ENCODE measurements at places on chromosomes 13 and 19.

DNA sequence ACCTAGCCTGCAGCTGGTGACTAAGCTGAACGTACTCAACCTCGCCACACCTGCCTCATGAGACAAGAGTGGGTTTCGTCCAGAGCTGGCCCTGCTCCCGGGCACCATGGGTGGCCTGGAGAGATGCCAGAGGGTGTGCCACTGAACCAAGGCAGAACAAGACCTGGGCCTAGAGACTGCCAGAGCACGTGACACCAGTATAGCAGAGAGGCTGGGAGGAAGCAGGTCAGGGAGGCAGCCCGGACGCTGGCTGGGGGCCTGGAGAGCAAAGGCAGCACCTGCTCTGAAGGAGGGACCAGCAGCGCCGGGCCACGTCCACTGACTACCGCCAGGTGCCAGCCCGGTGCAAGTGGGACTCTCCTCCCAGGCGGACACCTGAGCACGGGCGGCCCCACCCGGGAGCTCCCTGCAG is 7.3 kb upstream of the C13orf46 start:
- no peak for DNase-seq

DNA sequence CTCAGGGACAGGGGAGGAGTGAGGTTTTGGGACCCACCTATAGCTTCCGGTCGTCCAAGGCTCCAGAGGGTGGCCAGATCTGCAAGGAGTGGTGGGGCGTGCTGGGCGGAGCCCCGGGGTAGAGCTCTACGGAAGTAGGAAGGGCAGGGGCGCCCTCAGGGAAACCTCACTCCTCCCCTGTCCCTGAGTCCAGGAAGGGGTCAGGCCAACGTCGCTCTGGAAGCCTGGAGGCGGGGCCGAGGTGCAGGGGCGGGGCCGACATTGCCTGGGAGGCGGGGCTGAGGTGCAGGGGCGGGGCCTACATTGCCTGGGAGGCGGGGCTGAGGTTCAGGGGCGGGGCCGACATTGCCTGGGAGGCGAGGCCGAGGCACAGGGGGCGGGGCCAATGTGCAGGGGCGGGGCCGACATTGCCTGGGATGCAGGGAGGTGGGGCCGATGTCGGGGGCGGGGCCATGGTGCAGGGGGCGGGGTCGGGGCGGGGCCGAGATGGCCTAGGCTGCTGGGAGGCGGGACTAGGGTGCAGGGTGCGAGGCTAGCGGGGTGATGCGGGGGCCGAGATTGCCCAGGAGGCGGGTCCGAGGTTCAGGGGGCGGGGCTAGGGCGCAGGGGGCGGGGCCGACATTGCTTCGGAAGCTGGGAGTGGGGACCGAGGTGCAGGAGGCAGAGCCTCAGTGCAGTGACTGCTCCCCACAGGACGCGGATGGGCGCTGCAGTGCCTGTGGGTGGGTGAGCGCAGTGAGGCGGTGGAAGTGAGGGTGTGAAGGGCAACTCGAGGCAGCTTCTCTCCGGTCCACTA is 4.9 kb upstream of the PALM start:
- DNase-seq, result peak; percentile 72

DNA sequence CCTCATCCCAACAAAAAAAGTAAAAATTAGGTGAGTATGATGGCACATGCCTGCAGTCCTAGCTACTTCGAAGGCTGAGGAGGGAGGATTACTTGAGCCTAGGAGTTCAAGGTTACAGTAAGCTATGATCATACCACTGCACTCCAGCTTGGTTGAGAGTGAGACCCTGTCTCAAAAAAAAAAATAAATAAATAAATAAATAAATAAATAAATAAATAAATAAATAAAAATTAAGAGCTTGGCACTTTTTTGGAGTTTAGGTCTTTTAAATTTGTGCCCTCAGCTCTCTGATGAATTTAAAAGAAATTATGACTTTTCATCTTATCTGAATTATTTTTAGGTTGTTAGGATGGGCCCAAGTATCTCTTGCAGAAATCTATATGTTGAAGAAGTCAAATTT is 8.9 kb downstream of the ZNF420 start:
- DNase-seq, result no peak

- no peak for DNase-seq
Measured at GRCh38 chr13:43232144-43232872, 208.9 kb downstream of the DNAJC15 start.

DNA sequence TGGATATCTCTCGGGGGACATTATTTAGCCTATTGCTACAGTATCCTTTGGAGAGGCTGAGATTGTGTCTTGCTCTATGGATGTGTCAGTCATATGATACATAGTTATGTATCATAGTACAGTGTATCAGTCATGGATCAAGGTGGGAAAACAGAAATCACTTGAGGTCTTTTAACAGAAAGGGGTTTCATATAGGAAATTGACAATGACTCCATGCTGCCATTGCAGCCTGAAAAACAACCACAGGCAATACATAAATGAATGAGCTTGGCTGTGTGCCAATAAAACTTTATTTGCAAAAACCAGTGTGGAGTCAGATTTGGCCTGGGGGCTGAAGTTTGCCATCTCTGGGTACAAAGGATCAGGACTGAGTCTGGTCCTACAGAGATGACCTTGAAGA is 35.4 kb downstream of the COLGALT1 start:
- no peak for DNase-seq

GRCh38 chr19:31332096-31332495 is 17.1 kb downstream of the TSHZ3 start:
- no peak for DNase-seq

DNA sequence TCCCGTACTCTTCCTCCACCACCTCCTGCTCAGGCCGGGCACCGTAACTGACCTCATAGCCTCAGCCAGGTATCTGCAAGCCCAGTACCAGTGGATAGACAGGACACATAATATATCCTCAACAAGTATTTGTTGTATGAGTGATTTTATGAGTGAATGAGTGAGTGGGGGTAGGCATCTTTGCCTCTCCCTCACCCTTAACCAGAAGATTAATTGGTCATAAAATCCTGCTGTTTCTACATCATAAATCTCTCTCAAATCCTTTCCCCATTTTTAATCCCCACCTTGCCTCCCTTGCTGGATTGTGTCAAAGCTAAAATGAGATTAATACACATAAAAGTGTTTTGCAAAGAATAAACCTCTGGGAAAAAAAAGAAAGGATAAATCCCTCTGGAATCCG is 44.4 kb upstream of the HMGB1 start:
- DNase-seq, result no peak

DNA sequence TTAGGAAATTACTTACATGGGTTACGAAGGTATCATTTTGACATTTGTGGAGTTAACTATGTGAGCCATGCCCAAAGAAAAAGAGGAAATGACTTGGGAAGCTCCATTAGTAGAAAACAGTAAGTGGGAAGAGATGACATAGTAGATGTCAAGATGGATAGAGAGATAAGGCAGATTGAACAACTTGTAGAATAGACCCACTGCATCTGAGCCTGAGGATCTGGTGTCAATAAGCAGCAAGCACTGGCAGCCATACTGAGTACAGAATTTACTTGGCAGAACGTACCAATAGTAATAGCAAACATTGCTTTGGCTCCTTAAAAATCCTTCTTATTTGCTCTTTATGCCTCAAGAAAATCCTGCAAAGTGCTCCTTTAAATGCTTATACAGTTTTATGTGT is 203.8 kb downstream of the GPC6 start:
- no peak for DNase-seq

DNA sequence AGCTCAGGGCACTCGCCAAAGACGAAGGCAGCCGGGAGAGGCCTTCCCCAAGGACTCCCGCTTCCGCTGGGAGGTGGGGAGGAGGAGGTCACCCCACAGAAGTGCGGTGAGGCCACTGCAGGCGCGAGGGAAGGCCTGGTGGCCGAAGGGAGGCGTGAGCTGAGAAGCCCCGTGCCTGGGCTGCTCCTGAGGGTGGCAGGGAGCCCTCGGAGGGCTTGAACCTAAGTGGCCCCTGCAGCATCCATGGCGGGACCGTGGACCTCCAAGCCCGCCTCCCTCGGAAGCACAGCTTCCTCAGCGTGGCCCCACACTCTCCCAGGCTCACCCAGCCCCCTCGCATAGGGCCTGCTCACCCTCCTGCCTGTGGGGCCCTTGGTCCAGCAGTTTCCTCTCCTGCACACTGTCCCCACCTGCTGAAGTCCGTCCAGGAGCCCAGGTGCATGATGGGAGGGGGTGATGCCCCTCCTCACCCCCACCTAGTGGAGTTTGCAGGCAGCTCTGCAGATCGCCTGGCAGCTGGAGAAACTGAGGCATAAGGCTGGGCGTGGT is 25.9 kb downstream of the EFNA2 start:
- DNase-seq, result no peak

DNA sequence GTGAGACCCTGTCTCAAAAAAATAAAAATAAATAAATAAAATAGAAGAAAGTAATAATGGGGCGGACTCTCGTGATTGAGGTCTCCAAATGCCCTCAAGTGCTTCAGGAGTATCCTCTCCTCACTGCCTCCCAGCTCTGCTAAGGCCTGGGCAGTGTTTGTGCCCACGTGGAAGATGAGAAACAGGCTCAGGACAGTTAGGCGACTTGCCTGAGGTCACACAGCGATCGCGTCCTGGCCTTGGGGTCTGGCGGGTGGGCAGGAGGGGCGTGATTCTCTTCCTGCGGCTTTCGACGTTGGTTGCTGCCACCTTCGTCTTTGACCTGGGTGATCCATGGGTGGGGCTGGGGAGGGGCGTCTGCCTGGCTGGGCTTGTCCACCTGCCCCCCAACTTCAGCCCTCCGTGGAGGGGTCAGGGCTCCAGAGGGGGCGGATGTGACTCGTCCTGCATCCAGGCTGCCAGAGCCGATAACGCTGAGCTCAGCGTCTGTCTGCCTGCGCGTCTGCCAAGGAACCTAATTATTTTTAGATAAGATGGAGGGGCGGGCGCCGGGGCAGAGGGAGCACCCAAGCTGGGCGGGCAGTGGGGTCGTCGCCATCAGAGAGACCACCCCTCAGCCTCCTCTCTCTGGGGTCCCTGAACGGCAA is 56.9 kb downstream of the NFIC start:
- DNase-seq, result no peak

- no peak for DNase-seq
Measured at GRCh38 chr13:50969691-50970090, 60.1 kb downstream of the RNASEH2B start.

DNA sequence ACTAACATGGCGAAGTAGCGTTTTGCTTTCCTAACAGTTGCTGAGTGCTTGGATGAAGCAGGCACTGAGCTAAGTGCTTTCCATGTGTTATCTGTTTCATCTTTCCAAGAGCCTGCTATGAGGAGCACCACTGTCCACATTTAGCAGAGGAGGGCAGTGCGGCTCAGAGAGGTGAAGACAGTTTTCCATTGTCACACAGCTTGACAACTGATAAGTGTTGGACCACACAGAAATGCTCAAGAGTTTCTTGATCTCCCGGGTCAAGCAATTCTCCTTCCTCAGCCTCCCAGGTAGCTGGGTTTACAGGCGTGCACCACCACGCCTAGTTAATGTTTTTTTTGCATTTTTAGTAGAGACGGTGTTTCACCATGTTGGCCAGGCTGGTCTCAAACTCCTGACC is 6.8 kb upstream of the CRTC1 start:
- DNase-seq, result no peak

- no peak for DNase-seq
Measured at GRCh38 chr19:3285647-3286176, 61.3 kb downstream of the CELF5 start.

DNA sequence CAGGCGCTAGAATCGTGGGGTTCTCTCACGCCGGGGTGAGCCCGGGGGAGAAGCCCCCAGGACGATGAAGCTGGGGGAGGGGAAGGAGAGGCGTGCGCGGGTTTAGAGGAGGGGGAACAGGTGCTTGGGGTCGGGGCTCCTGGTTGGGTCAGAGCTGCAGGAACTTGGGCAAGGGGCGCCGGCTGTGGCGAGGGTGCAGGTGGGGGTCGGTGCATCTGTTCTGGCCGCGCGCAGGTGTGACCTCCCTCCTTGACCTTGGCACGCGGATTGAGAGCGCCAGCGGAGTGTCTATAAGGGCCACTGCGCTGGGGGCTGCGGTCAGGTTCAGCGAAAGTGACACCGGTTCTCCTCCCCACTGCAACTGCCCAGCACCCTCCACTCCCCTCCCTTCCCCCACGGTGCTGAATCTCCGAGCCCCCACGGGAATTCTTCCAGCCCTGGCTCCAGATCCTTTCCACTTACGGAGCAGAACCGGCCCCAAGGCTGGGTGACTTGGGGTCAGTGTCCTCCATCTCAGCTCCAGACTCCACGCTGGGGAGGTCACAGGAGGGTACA is 618 bp downstream of the TMEM38A start:
- DNase-seq, result peak; percentile 28

DNA sequence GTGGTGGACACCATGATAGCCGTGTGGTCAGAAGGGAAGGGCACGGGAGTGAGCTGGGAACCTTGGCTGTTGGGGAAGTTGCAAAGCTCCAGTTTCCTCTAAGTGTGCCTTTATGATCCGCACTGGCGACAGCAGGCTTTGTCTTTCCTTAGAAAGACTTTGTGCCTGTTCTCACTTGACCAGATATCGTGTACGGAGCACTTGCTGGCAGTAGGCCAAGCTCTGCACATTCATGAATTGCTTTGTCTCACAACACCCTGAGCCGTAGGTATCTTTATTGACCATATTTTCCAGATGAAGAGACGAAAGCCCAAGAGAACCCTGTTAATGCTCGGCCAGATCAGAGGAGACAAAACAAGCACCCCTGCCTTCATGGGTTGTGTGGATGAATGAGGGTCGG is 15.1 kb downstream of the CUL4A start:
- no peak for DNase-seq

GRCh38 chr13:47837104-47837880 is 163.8 kb downstream of the SUCLA2 start:
- DNase-seq, result no peak

- DNase-seq, result no peak
Measured at GRCh38 chr13:77836423-77836822, 82.2 kb downstream of the EDNRB start.

DNA sequence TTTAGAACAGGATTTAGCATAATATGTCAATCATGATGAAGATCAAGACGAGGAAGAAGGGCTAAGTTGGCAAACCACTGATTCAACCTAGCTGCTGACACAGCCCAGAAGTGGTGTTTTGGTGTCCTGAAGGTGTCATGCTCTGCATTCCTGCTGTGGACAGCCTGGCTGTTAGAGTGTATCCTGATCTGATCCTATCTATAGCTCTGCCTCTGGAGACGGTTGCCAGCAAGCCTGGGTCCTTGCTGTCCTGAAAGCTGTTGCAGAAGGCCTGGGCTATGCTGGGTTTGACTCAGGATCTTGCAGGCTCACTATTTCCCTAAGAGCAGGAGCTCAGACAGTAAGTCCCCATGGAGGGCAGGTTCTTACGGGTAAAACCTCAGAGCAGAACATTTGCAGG is 416.4 kb downstream of the TSHZ3 start:
- DNase-seq, result no peak

Measured in head of caudate nucleus (tissue), 42 donors.